ENCODE measurements at places on chromosomes 12 and 14.

- DNase-seq, result peak; percentile 68
Measured at GRCh38 chr14:65961004-65961403, 525.2 kb upstream of the CCDC196 start.

DNA sequence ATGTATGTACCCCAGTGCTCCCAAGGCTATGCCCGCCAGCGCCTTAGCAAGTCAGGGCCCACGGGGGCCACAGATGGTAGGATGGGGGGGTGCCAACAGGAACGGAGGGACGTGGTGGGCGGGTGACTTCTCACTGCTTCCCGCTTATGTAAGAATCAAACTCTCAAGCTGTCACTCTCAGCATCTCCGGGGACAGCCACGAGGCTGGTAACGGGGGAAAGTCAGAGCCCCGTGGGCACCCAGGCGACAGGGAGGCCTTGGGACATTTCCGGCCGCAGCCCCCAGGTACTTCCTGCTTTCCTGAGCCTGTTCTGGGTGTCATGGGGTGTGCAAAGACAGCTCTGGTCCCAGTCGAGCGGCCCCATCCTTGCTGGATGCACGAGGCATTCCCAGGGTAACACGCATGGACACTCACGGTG, 59.3 kb downstream of the TESC start:
- no peak for DNase-seq

DNA sequence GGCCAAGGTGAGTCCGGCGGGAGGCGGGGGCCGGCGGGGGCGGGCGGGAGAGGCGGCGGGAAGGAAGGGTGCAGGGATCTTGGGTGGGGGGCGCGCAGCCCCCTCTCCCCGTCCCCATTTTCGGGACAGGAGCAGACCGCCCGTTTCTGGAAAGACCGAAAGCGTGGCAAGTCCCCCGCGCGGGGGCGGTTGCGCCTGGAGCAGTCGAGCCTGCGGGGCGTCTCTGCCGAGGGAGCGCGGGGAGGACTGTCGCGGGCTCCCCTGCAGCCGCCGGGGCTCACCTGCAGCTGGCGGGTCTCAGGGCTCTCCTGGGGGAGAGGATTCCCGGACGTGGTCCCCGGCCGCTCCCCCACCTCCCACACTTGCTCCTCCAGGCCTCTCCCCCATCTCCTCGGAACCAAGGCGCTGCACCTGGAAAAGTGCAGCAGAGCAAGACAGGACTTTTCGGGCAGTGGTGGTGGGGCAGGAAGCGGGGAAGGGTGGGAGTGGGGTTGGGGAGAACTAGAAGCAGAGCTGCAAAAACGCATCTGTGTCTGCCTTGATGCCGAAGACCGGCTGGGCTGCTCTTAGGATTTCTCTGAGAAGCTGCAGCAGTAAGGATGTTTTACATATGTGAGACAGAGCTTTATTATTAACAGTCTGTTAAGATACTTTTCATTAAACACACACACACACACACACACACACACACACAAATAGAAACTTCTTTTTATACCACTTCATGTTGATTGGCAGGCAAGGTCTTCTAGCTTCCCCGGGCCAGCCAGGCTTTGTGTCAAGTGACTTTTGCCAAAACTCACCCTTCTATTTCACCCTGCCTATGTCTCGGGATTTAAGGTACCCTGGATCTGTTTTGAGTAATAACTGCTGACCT, 677 bp downstream of the C12orf75 start:
- DNase-seq, result peak; percentile 37

- DNase-seq, result no peak
Measured at GRCh38 chr12:48986720-48987291, 8.7 kb downstream of the WNT1 start.

DNA sequence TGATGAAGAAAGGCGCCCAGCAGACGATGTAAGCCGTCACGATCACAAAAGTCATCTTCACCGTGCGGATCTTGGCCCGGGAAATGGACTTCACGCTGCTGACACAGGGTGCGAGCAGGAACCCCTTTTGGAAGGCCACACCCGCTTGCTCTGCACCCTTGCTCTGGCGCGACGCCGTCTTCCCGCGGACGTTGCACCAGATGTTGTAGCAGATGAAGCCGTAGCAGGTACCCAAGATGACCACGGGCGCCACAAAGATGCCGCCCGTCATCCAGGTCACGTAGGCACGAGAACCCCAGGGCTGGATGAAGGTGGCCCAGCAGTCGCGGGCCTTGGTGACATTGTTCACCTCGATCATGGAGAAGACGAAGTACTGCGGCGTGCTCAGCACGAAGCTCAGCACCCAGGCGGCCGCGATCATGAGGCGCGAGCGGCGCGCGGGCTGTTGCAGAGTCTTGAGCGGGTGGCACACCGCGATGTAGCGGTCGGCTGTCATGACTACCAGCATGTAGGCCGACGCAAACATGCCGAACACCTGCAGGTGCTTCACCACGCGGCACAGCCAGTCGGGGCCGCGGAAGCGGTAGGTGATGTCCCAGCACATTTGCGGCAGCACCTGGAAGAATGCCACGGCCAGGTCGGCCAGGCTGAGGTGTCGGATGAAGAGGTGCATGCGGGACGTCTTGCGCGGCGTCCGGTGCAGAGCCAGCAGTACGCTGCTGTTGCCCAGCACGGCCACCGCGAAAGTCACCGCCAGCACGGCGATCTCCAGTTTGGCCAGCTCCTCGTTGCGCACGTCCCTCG, 890 bp downstream of the AVPR1A start:
- DNase-seq, result no peak

DNA sequence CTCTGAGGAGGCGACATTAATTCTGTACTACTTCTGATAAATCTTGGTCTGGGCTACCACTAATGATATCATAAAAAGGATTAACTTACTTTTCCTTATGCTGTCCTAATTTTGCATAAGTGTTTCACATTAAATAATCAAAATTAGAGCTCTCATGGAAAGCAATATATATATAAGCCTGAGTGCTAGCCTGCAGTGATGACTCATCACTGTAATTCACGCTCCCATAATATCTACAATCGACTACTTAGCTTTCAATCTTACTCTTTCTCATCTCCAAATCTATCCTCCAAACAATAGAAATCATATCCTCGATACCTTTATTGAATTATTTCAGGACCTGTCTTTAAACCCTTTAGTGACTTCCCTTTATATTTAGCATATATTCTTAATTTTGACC, 701.3 kb downstream of the RERGL start:
- DNase-seq, result no peak

All from BE2C (cell line).